ENCODE measurements at places on chromosomes 5 and 9. TPM values are rescaled to one million over a fixed set of nuclear protein-coding genes. Genes with fewer than 3 reads are reported as not detected.
A peak's percentile ranks its signal among the peaks of the same experiment; 100 is the strongest.

GRCh38 chr5:170720179-170720578 lies 63.3 kb upstream of the GABRP start:
- DNase-seq = no peak

- no peak for DNase-seq
Observed at GRCh38 chr9:75149841-75150241, 61.5 kb downstream of the OSTF1 start.

GRCh38 chr5:71461360-71461759 lies 5.9 kb downstream of the BDP1 start:
- no peak for DNase-seq

DNA sequence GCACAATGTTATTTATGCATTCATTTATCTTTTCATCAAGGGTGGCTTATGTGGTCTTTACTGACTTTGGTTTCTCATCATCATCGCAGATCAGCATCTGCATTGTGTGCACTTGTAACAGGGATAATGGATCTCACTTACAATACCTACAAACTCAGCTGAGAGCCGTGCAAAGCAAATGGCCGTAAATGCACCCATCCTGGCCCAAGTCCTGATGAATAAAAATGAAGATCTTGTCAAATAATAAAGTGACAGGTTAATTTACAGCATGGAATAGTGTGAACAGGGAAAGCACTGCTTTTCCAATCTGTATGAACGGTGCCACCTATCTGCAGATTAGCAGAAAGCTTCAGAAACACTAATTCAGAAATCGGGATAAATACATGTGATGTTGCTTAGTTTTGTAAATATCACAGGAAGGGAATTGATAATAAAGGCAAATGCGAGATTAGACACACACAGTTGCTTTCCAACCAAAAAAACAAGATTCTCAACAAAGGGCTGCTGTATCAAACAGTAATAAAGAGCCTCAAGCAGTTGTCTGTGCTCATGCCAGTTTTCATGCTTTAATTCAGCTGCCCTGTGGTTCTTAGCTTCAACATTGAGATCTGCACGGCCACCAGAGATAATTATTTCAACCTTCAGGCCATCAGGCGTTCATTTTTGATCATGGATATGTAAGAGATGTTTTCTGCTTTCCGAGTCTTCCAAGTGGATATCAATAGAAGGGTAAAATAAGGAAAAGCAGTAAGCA lies 153.4 kb upstream of the POU5F2 start:
- no peak for DNase-seq

- no peak for DNase-seq
Observed at GRCh38 chr5:2110934-2111462, 228.3 kb upstream of the IRX4 start.

DNA sequence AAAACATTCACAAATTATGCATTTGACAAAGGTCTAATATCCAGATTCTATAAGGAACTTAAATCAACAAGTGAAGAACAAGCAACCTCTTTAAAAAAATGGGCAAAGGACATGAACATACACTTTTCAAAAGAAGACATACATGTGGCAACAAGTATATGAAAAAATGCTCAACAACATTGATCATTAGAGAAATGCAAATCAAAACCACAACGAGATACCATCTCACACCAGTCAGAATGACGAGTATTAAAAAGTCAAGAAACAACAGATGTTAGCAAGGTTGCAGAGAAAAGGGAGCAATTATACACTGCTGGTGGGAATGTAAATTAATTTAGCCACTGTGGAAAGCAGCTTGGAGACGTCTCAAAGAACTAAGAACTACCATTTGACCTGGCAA lies 38.9 kb upstream of the TNFSF15 start:
- no peak for DNase-seq

The FAM221B gene
- not detected for total RNA-seq

GRCh38 chr9:129131300-129132145 lies 20.3 kb downstream of the PTPA start:
- DNase-seq = peak; percentile 69

- no peak for DNase-seq
Observed at GRCh38 chr5:100790170-100790665, 112.9 kb downstream of the ST8SIA4 start.

DNA sequence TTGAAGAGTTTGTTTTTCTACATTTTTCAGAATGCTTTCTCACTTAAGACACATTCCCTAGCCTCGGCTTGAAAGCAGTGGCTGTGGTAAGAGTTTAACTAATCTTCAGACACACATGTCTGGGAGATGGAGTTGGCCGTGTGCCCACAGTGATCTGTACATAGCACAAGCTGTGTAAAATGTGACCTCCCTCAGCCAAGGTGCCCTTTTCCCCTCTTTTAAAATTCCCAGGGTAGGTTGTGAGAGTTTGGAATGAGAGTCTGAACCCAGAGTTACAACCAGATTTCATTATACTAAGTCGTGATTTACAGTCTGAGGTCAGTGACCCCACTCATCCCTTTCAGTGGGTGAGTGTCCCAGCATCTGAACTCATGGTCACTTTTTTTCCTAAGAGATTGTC lies 230.4 kb downstream of the DOCK8 start:
- peak; percentile 7 for DNase-seq

The TCOF1 gene
- 56.5 TPM for total RNA-seq

The HTR1A gene
- not detected for total RNA-seq

DNA sequence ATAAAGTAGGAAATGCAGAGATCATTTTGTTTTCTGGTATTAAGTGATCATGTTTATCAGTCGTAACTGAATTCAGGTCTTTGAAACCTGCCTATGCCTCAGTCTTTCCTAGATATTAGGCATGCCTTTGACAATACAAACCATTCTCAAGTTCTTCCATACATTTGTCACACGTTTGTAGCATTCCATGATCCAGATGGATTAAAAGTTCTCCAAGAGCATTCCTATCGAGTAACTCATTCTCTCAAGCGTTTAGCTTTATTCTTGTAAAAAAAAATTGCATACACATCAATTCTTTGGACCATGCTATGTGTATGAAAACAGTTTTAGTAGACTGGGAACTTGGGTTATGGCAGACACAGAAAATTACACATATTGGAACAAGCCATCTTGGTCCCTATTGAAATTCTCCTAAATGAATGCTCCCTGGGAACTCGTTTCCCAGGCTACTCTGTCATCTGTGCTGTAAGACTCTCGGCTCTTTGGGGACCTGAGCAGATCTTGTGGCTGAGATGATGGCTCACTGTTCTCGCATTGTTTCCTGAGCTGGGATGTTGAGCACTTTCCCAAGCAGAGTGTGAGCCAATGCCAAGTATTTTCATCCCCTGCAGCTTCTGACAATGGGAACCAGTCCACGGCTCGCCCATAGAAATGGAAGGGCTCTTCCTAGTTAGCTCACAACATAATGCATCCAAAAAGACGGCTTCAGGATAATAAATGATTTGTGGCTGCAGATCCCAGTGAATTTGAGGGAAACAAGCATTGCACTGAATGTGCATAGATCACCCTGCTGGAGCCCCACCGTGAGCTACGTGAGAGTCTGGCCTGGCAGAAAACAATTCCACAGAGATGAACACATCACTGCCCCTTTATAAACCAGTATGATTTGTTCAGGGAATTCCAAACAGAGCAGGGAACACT lies 230.2 kb downstream of the IRX1 start:
- no peak for DNase-seq

GRCh38 chr9:2134391-2134790 lies 119.2 kb downstream of the SMARCA2 start:
- no peak for DNase-seq

The PRRT1B gene
- total RNA-seq = not detected

DNA sequence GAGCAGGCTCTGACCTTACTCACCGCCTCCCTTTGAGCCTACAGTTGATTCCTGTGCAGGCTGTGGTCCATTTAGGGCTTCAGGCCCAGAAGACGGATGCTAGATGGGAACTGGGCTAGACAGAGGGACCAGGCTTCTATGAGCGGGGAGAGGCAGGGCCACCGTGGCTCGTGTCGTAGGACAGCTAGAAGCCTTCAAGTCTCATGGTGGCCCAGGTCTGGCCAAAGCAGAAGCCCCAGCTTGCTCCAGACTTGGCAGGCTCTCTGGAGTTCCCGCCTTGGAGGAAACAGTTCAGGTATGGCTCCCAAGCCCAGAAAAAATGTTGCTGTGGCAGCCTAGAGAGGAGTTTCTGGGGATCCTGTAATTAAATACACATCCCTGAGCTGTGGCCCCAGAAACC lies 10.9 kb upstream of the NR5A1 start:
- DNase-seq = no peak

GRCh38 chr9:80649496-80649895 lies 1039.9 kb downstream of the TLE1 start:
- DNase-seq = no peak

DNA sequence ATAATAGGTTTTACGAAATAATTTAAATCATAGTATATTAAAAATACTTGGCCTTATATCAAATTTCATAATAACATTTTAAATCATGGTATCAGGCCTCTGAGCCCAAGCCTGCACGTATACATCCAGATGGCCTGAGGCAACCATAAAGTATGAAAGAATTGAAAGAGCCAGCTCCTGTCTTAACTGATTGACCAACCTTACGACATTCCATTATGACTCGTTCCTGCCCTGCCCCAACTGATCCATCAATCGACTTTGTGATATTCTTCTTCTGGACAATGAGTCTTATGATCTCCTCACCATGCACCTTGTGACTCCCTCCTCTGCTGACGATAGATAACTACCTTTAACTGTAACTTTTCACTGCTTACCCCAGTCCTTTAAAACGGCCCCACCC lies 545.0 kb downstream of the MTRR start:
- no peak for DNase-seq

The MAPK9 gene
- 37.9 TPM for total RNA-seq

All from A172 (cell line).